ENCODE measurements at places on chromosomes 7 and 10.

DNA sequence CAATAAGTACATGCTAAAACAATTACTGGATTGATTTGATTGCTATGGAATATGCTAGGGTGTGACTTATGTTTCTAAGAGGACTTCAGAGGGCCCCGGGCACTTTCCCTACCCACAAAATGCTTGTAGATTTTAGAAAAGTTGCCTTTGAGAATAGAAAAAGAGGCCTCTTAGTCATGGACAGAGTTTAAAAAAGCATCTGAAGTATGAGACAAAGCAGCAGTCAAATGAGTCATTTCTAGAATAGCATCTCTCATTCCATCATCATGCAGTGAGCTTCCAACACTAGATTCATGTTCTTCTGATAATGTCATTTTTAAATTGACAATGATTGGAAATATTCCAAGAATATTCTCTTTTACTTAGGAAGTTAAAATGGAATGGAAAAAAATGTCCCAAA is 675.1 kb upstream of the PCDH15 start:
- no peak for DNase-seq

DNA sequence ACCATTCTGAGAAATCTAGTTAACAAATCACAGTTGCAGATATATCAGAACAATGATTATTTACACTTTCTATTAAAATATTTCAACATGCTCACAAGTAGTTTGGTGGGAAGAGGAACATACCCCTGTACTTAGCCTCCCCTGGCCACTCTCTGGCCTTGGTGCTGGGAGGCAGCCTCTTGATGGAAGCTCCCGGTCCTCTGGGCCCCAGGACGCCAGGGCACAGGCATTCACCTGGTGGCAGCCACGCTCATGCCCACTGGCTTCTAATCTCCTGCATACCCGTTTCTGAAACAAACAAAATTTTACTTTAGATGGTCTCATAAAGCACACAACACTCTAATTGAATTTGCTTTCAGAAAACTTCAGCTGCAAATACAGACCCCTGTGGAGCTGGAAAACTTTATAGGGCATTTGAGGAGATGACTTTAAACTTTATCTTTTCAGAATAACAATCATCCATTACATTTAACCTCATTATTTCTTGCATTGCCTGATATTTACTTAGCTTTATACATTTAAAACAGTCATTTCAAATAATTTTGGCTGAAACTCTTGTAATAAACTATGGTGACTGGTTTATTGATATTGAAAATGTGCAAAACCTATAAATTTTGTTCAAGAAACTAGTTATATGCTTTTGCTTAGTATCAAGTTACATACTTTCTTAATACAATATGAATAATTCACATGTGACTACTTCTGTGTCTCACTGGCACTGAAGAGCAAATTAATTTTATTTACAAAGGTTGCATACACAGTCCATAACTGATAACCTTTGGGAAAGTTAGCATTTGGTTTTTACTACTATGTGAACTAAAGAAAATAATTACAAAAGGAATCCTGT is 30.8 kb downstream of the C10orf143 start:
- no peak for DNase-seq

GRCh38 chr7:918441-919113 is 35.9 kb downstream of the ADAP1 start:
- DNase-seq, result no peak

DNA sequence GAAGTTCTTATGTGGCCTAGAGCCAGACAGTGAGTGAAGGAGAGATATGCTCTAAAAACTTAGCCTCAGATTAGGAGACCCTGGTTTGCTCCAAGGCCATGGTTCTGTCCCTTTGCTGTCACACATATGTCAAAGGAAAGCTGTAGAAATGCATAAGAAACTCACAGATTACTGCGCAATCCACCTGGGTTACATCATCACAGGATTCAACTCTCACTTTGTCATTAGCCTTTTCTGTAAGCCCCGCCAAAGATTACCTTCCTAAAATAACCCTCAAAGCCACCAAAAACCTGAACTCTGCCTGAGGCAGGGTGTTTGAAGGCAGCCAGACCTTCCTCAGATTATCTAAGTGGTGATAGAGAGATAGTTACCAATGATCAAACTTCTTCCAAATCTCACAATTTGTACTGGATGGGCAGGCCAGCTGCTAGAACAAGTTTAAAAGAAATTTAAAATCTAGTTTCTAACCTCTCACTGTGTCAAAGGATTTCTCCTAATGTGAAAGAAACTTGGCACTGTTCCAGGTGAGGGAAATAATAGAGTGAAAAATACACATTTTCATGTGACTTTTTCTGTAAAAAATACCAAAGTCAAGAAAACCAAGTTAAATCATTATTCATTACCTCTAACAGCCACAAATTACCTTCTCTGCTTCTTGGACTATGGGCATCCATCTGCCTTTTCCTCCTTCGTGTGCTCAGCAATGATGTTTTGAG is 567.2 kb downstream of the SUGCT start:
- no peak for DNase-seq

DNA sequence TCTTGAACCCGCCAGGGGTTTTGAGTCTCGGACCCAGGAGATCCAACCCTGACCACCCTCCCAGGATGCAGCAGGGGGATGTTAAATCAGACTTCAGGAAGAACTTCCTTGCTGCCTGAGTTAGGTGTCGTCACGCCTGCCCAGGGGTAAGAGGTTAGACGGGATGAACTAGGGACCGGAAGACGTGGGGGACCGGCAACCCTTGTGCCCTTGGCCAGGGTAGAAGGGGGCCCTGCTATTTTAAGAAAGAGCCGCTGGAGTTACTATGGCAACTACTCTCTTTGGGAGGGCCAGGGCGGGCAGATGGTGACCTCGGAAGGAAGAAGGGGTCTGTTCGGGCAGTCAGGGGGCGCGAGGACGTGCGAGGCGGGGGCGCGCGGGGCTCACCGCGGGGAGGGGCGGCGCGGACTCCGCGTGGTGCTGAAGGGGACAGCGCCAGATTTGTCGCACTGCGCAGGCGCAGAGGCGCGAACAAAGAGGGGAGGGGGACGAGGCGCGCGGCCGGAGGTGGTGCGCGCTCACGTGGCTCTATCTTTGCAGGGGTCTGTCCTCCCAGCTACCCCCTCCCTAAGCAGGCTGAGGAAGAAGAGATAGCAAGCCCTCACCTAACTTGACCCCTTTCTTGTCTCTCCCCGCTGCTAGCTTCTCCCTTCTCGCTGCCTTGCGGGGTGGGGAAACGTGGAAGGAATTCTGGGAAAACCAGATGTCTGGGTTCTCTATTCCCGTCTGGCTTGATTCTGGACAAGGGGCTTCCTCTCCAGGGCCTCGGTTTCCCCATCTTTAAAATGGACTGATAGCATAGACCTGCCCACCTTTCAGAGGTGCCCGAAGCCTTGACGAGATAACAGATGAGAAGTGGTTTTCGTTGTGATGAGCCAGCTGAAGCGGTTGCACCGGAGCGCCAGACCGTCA is 940 bp upstream of the PSD start:
- no peak for DNase-seq

GRCh38 chr10:131693766-131694165 is 207.0 kb upstream of the PPP2R2D start:
- DNase-seq, result no peak

- no peak for DNase-seq
Measured at GRCh38 chr10:129896136-129896859, 67.8 kb downstream of the EBF3 start.

- DNase-seq, result no peak
Measured at GRCh38 chr7:81469869-81470723, 299.8 kb downstream of the HGF start.

DNA sequence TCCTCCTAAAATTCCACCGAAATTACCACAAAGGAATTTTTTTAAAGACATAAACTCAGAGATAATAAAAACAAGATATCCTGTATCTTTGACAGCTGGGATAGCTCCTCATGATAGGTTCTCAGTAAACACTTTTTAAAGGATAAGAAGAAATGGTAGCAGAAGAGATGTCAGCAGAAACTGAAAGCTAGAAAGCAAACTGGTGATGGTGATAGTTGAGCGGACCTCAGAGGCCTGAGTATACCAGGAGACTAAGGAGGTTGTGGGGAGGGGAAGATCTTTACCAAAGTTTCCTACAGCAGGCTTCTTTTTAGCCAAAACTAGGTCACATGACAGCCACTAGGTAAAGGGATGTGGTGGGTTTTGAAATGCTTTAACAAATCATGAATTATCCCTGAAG is 22.5 kb downstream of the PCGF5 start:
- no peak for DNase-seq

DNA sequence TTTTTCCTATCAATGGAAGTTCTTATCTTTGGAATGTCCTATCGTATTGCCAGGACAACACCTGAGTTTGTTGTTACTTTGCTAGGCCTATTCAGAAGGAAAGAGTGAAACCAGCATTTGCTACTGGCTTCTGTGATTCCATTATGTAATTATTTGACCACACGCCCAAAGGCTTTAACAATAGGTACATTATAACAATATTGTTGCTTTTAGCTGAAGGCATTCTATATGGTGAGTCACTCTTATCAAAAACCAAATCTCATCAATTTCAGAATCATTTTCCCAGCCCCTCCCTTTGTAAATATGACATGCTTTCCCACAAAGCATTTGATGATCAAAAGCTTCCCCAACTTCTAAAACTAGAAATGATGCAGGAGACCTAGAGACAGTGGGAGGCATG is 294.4 kb upstream of the NEBL start:
- DNase-seq, result no peak

DNA sequence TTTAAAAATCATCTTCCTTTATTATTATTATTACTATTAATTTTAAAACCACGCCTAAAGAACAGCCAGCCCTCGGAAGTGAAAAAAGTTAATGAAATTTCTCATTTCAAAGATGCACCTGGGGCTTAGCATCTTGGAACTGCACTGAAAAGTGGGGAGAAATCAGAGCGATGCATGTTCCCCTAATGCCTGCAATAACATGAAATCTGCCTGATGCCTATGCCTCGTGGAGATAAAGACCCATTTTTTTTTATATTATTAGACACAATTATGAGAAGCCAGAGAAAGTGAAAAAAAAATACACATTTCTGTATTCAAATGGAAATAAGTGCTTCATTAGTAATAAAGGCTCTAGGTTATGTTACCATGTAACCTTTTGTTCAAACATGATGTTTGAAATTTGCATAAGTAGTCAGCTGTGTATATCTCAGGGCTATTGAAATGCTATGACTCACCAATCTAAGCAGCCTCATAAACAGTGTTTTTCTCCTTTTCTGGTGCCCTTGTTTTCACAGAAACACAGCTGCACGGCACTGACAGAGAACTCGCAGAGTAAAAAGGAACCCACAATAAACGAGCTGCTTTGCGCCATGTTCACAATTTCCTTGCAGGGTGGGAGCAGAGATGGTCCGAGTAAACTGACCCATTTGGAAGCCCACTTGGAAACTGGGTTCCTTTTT is 175.8 kb upstream of the PRKCQ start:
- no peak for DNase-seq

DNA sequence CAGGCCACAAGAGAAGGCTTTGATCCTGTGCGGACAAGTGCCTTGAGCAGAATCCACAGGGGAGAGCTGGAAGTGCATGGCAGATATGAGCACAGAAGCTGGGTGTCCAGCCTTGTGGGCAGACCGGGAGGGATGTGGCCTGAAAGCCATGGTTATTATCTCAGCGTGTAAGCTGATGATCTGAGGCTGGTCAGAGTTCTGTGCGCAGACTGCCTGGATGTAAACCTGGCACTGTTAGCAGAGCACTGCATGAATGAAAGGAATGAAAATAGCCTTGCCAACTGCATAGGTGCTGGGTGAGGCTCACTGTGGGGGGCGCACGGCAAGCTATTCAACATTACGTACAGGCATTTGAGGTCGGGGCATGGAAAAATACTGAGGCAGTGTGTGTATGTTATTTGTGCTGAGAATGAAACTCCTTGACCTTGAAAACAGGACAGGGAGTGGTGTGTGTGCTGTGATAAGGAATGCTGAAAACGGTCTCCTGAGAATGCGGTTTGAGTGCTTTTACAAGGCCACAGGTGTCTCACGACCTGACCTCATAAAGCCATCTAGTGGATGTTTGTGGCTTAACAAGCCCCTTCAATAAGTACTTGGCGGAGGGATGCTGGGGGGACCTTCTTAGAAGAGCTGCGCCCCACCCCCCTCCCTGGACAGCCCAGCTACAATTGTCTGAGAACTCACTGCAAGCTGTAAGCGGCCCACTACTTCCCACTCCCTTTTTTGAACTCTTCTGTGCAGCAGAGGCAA is 18.7 kb downstream of the AKR1C1 start:
- DNase-seq, result no peak

GRCh38 chr7:55966851-55967250 is 2.5 kb downstream of the NIPSNAP2 start:
- DNase-seq, result no peak

GRCh38 chr7:100852048-100852872 is at the start of gene SLC12A9:
SLC12A9 (plus strand) TSS chr7:100852713; CDS start chr7:100854198, 1,485 bp downstream.
- peak; percentile 62 for DNase-seq

- no peak for DNase-seq
Measured at GRCh38 chr7:21191321-21192073, 236.4 kb upstream of the SP4 start.

DNA sequence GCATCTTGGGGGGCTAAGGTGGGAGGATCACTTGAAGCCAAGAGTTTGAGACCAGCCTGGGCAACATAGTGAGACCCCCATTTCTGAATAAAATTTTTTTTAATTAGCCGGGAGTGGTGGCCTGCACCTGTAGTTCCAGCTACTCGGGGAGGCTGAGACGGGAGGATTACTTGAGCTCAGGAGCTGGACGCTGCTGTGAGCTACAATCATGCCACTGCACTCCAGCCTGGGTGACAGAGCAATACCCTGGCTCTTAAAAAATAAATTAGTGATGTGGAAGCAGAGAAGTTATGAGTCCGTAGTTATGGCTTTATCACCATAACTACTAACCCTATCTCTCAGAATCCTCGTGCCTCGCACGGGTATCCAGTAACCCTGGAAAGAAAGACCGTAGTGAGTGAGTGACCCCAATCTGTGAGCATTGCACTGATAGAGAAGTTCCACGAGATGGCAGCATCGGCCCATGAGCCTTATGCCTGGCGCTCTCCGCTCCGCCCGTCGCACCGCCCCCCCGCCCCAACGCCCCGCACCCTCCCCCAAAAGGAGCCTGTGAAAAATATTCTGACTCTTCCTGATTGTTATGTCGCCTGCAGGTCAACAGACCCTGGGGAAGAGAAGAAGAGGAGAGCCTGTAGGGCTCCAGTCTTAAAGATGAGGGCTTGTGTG is 4.9 kb upstream of the SLC29A3 start:
- peak; percentile 39 for DNase-seq

GRCh38 chr10:78410046-78410965 is 376.6 kb downstream of the RPS24 start:
- no peak for DNase-seq

- no peak for DNase-seq
Measured at GRCh38 chr10:124494046-124494807, 32.6 kb downstream of the LHPP start.

DNA sequence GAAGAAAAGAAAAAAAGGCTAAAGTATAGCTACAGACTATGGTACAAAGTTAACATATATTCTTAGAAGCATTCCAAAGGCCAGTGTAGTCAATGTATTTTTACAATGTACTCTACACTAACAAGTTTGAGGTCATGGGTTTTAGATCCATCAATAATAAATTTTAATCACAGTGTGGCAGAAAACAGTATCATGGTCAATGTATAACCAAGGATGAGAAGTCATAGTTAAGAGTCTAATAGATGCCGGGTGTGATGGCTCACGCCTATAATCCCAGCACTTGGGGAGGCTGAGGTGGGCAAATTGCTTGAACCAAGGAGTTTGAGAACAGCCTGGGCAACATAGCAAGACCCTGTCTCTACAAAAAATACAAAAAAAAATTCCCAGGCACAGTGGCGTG is 53.1 kb downstream of the SLC16A12 start:
- DNase-seq, result no peak
